ENCODE measurements at places on chromosomes 7 and 10.

DNA sequence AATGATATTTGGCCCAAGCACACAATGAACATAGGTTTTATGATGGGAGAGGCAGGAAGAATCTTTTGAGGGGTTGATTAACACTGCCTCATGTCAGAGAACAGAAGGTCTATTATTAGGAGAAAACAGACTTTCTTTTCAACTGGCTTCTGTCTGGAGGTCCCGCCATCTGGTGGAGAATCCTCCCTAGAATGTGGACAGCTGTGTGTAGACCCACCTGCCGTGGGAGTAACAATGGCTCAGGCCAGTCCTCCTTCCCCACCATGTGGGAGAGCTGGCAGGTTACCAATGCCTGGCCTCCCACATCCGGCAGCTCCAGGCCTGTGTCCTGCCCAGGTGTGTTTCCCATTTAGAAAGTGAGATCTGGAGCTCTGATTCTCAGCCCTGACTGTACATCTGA, 70.4 kb upstream of the AOAH start:
- DNase-seq: no peak

DNA sequence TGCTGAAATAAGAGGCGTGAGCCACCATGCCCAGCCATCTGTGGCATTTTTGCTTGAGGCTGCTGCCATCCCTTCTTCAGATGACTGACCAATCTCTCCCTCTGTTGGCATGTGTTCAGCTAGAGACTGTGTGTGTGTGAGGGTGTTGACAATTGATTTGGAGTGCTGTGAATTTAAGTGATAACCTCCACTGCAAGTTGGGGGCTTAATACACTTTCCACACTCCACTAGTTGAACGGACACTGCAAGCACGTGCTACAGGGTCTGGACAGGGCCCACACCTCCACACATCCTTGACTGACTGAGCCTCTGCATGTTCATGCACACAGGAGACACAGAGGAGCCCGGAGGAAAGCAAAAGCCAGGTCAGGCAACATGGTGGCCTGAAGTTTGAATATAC, 51.3 kb downstream of the BRAF start:
- DNase-seq: no peak

- DNase-seq: peak; percentile 16
Measured at GRCh38 chr7:101494602-101495329, 132.1 kb downstream of the COL26A1 start.

DNA sequence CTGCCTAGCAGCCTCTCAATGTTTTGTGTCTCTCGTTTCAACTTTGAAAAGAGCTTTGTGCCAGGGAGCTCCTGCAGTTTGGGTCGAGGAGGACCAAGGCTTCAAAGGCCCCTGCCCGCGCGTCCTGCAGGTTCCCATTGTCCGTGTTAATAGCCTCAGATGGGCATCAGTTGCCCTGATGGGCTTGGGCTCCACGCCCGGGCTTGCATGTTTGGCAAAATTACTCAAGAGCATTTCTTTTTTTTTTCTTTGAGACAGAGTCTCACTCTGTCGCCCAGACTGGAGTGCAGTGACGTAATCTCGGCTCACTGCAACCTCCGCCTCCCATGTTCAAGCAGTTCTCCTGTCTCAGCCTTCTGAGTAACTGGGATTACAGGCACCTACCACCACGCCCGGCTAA, 636.6 kb downstream of the SDK1 start:
- DNase-seq: no peak

DNA sequence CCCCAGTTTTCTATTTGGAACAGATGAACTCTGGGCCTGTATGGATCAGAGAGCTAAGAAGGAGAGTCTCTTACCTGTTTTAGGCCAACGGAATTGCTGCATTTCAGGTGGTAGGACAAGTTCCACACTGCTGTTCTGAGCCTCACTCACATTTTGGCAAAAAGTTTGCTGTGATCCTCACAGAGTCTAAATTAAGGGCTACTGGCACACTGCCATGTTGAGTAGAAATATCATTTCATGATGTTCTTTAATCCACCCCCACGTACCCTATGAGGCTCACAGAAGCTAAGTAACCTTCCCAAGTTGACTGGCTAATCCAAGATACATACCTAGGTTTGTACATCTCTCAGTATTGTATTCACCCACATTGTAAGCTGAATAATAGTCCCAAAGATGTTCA, 447.2 kb downstream of the INHBA start:
- DNase-seq: no peak

DNA sequence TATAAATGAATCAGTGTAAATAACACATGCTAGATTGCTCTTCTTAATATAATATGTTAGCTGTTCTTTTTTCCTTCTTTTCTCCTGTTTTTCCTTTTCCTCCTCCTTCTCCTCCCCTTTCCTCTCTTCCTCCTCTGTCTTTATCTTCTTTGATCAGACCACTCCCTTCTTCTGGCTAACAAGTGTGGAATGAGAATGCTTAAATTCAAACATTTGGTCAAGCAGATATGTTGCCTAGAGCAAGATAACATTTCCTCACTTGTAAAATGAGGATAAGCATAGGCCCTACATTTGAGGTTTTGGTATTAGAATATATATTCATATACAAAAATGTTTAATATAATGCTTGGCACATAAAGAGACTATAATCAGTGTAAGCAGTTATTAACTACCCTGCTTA, 299.1 kb downstream of the PCDH15 start:
- DNase-seq: no peak

- no peak for DNase-seq
Measured at GRCh38 chr7:45644237-45644636, 70.1 kb downstream of the ADCY1 start.

GRCh38 chr10:9992661-9993060, 1025.0 kb upstream of the CELF2 start:
- no peak for DNase-seq

DNA sequence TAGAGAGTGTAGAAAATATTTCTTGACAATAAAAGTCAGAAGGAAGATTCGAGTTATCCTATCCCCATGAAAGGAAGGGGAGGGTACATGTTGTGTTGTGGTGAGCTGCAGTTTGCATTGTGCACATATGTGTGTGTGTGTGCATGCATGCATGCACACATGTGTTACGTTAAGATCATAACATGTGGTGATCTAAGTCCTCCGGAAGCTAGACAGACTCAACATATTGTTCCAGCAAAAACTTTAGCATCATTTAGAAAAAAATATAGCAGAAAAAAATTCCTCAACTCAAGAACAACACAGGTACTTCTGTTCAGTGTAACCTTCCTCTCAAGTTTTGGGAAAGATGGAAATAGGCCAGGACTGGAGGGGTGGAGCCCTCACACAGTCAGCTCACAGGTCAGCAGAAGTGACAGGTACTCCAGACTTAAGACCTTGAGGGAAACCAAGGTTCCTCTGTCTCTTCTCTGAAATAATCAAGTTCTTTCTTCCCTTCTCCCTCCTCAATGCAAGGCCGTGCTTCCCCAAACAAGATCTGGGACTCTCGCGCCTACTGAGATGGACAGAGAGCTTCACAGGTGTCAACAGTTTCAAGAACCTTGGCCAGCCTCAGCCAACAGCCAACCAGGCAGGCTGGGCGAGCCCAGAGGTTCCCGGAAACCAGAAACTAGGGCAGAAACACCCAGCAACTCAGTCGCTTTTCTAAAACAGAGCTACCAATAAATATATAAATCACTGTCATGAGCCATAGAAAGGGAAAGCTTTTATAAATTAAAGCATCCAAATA, 205.2 kb downstream of the FAM107B start:
- no peak for DNase-seq

- DNase-seq: no peak
Measured at GRCh38 chr10:129778571-129778970, 185.5 kb downstream of the EBF3 start.

DNA sequence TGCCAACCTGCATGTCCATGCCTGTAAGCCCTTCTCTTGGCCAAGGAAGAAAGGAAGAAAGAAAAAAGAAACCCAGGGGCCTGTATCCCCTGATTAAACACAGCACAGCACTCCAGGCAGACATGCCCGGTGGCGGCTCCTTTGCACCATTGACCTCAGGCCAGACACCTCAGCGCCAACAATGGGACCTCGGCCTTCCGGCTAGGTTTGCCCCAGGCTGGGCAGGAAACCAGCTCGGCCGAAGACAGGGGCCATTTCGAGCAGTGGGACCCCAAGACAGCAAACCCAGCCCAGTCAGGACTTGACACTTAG, 2.8 kb downstream of the HOXA10 start:
- DNase-seq: no peak

DNA sequence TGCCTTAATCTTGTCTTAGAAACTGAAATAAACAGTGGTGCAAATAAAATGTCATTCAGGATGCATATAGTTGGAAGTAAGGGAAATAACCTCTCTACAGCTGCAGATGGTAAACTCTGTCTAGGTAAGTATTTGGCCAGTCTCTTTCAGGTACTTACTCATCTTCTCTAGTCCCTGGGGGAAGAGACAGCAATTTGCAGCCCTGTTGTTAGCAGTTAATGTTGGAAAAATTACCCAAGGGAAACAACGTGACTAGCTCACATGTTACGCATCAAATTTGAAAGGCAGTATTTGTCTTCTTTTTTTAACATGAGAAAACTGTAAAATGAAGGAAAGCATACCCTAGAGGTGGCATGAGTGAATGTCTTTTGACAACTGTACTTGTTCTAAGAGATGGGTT, 3.2 kb upstream of the HUS1 start:
- DNase-seq: no peak

DNA sequence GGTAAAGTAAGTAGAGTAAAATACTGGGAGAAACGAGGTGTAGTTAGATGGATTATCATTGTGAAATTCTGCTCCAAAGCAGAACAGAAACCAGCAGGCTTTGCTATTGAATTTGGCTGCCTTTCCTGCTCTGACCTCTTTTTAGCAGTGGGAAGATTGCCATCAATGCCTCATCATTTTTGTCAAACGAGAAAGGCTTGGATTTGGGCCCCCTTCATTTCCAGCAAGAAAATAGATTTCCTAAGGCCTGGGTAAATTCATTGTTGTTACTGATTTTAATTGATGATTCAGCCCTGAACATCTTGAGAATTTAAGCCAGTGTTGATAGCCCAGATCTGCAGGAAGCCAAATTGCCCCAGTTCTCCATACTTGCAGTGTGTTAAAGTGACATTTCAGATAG, 35.2 kb upstream of the ASAH2 start:
- no peak for DNase-seq

- DNase-seq: no peak
Measured at GRCh38 chr7:73740771-73741170, 2.2 kb upstream of the ABHD11 start.

- no peak for DNase-seq
Measured at GRCh38 chr10:35331894-35332640, 4.2 kb upstream of the CCNY start.

GRCh38 chr7:100830396-100830795, 3.1 kb upstream of the EPHB4 start:
- no peak for DNase-seq

All from SK-N-MC (cell line).